Stimulated activated naive CD4-positive, alpha-beta T cell (primary cell): ENCODE measurements at places on chromosomes 16 and 17.

DNA sequence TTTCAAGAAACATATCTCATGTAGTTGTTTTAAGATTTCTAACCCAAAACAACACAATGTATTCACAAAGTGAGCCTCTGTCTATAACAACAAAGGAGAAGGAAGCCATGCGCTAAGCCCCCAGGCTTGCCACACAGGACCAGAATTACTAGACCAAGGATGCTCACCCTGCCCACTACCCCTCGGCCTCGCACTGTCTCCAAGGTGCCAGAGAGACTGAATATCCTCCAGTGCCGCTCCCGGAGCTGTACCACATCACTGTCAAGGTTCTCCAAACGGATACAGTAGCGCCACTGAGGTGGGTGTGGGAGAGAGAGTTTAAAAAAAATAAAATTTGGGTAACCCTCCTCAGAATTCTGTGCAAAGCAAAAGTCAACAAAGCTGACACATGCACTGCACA lies 7.1 kb downstream of the POLDIP2 start:
- no peak for DNase-seq

DNA sequence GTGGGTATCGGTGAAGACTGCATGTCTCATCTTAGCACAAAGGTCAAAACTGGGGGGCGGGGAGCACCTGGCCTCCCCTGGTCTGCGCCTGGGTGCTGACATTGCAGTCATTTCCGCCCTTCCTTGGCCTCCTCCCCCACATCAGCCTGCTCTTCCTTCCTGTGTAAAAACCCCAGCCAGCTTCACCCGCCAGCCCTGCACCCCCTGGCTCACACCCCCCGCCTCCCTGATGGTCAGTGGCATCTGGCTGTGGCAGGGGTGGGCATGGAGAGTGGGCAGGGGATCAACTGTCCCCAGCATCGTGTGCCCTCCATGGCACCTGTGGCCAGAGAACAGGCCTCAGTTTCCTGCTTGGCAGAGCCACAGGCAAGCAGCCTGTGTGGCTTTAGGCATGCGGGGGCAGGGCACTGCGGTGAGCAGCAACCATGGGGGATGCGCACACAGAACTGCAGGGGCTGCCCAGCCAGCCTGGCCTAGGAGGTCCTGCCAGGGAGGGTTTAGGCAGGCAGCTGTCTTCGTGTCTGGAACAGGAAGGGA lies 26.5 kb upstream of the LASP1NB start:
- DNase-seq, result peak; percentile 62

- DNase-seq, result no peak
These were observed 10.2 kb downstream of the BAHCC1 start for GRCh38 chr17:81405411-81405872.

- peak; percentile 65 for DNase-seq
These were observed 973 bp upstream of the UBTF start for GRCh38 chr17:44220213-44221083.

DNA sequence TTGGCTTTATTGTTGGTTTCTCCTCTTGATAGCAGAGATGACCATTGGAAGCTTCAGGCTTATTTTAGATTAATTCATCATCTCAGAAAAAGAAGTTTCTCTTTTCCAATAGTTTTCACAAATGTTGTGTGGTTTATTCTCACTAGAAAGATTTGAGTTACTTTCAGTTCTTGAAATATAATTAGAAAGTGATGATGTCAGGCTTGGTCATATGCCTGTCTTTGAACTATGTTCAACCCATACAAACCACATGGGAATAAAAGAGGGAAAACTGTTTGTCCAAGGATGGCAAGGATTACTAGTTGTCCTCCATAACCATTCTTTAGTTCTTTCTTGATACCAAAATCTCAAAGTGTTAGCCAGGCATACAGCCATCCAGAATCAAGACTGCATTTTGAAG lies 3.7 kb upstream of the HS3ST2 start:
- no peak for DNase-seq
